ENCODE measurements at places on chromosomes 3 and 15. TPM values are rescaled to one million over a fixed set of nuclear protein-coding genes. Genes with fewer than 3 reads are reported as not detected.

The RASGRP1 gene
- 0.65 TPM for polyA plus RNA-seq

The SPTSSB gene
- 11.3 TPM for polyA plus RNA-seq

The FLNB gene
- 103 TPM for polyA plus RNA-seq

The NDUFAF3 gene
- polyA plus RNA-seq, result 61.1 TPM

The PBRM1 gene
- polyA plus RNA-seq, result 42.9 TPM

The TMEM39A gene
- 78.5 TPM for polyA plus RNA-seq

The POPDC2 gene
- 2.8 TPM for polyA plus RNA-seq

The CCDC54 gene
- 0.21 TPM for polyA plus RNA-seq

The PIF1 gene
- polyA plus RNA-seq, result 9.5 TPM

The PP2D1 gene
- 0.70 TPM for polyA plus RNA-seq

The CCR8 gene
- not detected for polyA plus RNA-seq

The ERICH6 gene
- polyA plus RNA-seq, result 0.57 TPM

The UQCC5 gene
- 10.6 TPM for polyA plus RNA-seq

The SNX33 gene
- 19.2 TPM for polyA plus RNA-seq

The AGTR1 gene
- 24.1 TPM for polyA plus RNA-seq

The TMEM44 gene
- polyA plus RNA-seq, result 32.8 TPM

The RAD18 gene
- polyA plus RNA-seq, result 15.7 TPM

The MORC1 gene
- not detected for polyA plus RNA-seq

The REC114 gene
- polyA plus RNA-seq, result not detected

The ZNF660 gene
- polyA plus RNA-seq, result 27.0 TPM

The TF gene
- polyA plus RNA-seq, result 3.8 TPM

The CPN2 gene
- polyA plus RNA-seq, result not detected

The SKOR1 gene
- polyA plus RNA-seq, result 0.47 TPM

The ANKRD63 gene
- polyA plus RNA-seq, result not detected

The BOC gene
- 27.2 TPM for polyA plus RNA-seq

The ZCWPW2 gene
- polyA plus RNA-seq, result 2.6 TPM

The CKMT1A gene
- not detected for polyA plus RNA-seq

The IL16 gene
- 11.3 TPM for polyA plus RNA-seq

The SSUH2 gene
- 2.3 TPM for polyA plus RNA-seq
